ENCODE measurements at places on chromosomes 4 and X.

- DNase-seq = no peak
Observed at GRCh38 chr4:124854968-124855367, 142.4 kb upstream of the ANKRD50 start.

GRCh38 chrX:139898334-139898733, 34.5 kb downstream of the ATP11C start:
- no peak for DNase-seq

DNA sequence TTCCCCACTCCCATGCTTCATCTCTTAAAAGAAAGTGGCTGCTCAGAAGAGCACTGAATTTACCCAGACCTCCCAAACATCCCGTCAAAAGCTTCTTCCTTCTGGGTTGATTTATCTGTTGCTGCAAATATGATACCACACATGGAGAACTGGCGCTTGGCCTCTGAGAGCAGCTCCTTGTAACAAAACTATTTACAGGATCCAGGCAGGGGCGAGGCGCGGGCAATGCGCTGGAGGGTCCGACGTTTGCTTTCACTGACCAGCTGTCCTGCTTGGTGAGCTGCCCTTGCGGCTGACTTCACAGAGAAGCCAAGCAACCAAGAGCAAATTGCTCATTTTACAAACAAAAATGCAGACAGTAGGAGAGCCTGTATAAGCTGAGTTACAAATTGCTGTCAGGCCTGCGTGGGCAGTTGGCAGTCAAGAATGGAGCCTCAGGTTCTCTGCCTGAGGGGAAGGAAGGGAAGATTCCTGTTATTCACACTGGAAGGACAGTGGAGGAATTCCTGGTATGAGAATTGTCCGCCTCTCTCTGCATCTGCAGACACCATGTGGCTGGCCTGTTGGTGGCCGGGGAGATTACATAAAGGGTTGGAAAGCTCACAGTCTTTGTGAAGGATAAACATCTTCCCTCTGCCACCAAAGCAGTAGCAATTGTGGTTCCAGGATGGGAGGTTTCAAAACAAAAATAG, 192.2 kb upstream of the LEF1 start:
- no peak for DNase-seq

DNA sequence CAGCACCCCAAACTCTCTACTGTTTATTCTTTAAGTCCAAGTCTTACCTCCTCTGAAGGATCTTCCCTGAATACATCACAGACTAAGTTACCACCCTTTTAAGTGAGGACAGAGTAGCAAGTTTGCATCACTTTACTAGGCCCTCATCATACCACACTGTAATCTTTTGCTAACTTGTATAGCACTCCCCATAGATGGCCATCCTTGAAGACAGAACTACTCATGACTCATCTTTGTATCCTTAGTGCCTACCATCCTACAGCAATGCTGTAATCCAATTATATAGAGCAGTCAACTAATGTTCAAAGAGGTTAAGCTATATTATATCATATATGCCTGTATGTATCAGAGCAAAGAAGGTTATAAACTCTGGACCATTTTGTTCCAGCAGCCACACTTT, 101.4 kb downstream of the ADAMTS3 start:
- DNase-seq = no peak

DNA sequence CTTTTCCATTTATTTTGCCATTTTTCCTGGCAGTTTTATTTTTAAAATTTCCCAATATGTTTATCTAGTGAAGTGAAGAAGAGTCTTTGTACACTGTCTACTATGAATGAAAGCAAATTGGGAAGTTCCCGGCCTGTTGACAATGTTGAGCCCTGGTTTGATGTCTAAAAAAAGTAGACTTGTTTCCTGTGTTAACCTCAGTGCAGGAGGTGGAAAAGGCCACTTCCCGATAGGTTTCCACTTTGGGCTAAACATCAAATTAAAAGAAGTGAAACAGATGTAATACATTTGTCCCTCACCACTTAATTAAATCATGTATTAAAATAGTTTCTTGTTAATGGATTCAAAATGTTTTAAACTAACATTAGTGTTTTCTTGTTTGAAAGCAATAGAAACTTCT, 30.0 kb downstream of the BBS12 start:
- DNase-seq = no peak

GRCh38 chr4:85829276-85830051, 354.5 kb downstream of the ARHGAP24 start:
- no peak for DNase-seq

DNA sequence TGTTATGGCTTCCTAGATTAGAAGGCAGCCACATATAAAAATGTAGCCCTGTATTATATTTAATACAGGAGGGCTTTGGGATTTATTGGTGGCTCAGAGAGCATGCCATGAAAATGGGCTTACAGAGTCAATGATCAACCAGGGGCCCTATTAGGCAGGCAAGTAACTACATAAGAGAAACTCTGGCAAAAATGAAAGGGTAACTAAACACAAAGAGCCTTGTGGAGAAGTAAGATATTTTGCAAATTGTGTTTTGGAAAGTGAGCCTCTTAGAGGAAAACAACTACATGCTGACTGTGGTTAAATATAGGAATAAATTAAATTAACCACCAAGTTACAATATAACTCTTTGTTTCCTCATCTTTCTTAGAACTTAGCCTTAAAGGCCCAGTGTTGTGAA, 5.5 kb downstream of the SAT1 start:
- DNase-seq = no peak

DNA sequence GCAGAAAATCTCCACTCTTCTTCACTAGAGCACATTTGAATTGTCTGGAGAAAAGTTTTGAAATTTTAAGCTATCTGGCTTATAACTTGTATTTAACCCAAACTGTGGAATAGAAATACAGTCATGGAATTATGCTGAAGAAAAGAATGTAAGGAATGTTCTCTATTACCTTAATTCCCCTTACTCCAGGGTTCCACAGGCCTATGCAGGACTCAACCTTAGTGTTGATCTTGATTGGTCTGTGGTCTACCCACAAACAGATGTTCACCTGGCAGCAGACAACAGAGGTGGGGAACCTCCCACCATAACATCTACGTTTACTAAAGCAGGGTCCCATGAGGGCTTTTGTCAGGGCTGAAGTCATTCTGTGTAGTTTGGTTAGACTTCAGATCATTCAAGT, 189.3 kb upstream of the GPRIN3 start:
- no peak for DNase-seq

GRCh38 chrX:54182864-54183613, at the start of gene FAM120C:
TSS of gene FAM120C (minus strand) at chrX:54183254. CDS start at chrX:54183198, 56 bp downstream.
- peak; percentile 18 for DNase-seq

DNA sequence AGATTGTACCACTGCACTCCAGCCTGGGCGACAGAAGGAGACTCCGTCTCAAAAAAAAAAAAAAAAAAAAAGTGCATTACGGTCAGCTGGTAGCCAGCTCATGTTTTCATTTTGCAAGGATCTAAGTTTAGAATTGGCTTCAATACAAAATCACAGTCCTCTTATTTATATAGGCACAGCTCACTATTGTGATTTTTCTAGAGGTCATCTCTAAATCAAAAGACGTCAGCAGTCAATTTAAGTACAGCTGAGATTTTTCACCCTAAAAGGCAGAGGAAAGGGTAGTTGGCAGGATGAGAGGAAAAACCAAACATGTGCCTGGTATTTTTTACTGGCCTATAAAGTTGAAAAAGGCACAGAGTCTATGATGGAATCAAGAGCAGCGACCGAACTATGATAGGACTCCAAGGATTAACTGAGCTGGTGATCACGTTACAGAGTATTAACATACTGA, 30.8 kb downstream of the ASB5 start:
- no peak for DNase-seq

DNA sequence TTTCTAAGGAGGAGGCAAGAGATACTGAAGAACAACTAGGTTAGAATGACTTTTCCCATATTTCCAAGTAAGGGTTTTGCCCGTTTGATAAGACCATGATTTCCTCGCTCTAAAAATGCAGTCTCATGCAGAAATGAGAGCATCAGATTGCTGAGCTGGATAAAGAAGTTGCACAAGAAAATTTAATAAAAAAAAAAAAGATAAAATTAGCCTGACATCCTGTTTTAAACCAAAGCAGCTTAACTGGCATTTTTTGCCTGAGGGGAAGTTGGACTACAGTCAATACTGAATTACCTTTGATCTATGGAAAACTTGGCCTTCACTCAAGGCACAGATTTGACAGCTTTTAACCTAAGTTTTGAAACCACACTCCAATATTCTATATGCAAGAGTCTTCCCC, 208.4 kb downstream of the GASK1B start:
- no peak for DNase-seq

- no peak for DNase-seq
Observed at GRCh38 chr4:173246719-173247118, 78.1 kb downstream of the GALNT7 start.

DNA sequence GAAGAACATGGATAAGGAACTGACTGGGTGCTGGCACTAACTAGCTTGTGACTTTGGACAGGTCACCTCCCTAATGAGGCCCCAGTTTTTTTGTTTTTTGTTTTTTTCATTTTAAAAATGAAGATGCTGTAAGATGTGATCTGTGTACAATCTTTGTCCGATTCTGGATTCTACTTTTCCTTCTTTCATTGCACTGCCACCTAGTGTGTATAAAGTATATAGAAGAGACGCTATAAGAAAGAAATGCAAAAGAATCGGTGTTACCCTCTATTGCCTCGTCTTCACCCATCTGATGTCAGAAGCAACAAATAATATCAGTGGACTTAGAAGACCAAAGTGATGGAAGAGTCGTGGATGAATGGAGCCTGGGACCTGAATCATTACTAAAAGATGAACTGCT, 58.6 kb upstream of the P2RY10 start:
- DNase-seq = no peak

- no peak for DNase-seq
Observed at GRCh38 chr4:102168580-102168979, 176.7 kb downstream of the SLC39A8 start.

DNA sequence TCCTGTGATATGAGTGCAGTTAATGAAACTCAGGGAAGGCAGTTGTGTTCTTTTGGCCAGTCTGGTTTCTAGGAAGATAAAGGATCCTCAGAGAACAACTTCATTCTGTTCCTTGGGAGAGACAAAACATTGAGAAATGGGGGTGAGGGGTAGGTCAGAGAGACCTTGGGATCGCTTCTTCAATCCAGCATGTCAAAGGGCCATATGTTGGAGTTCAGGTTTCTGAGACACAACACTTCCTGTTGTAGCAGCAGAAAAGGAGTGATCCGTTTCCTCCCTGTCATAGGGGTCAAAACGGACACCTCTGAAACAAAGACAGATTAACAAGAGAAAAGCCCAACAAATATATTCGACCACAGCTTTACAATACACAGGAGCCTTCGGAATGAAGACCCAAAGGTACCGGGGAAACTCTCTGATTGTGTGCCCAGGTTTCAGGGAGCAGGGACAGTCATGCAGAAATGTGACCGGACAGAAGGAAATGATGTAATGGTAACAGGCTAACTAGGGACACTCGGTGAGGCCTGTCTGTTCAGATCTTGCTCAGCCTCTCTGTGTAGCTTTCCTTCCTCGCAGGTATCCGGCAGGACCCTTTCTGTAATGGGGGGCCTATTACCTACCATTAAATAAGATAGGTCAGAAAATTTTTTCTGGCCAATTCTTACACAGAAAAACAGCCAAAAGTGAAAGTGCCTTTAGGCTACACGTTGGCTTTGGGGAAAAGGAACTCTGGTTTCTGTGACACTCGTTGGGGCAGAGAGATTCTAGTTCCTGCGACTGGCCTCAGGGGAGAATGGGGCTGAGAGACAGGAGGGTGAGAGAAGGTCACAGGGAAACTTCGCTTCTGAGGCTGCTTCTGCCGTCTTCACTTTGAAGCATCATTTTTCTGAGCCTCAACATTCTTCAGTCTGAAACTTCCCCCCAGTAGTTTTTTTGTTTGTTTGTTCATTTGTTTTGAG, 103.3 kb upstream of the TLR3 start:
- no peak for DNase-seq

GRCh38 chr4:92307866-92308265, 4.1 kb downstream of the GRID2 start:
- DNase-seq = no peak

GRCh38 chr4:53508446-53508845, 82.8 kb downstream of the LNX1 start:
- no peak for DNase-seq

DNA sequence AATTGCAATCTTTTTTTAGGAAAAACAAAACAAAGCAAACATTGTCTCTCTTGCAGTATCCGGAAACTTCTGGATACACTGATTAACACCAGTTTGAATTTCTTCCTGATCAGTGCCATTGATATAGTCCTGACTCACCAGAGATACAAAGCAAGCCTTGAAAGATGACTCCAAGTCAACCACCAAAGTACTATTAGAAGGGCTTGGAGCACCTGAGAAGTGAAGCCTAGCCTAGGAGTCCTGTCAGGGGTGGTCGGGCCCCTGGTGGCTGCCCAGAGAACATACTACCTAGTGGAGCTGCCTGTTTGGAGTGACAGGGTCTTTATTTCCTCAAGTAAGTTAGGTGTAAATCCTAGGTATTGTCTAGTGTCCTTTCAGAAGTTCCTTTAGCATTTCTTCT, 593.2 kb downstream of the ZNF674 start:
- no peak for DNase-seq

DNA sequence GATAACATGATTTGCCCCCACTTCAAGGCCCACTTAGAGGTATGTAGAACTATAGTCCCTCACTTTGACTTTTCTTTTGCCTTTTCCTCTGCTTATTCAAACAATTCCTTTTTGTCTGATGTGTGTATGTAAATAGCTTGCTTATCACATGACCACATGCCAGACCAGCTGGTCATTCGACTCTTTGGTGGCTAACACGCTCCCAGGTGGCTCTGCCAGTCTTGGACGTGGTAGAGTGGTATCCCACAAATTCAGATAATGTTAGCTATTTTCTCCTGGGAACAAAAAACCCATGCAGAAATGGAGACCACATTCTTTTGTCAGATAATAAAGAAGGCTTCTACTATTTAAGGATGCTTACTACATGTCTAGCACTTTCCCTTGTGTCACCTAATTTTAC, 47.9 kb downstream of the ARHGAP24 start:
- DNase-seq = no peak

DNA sequence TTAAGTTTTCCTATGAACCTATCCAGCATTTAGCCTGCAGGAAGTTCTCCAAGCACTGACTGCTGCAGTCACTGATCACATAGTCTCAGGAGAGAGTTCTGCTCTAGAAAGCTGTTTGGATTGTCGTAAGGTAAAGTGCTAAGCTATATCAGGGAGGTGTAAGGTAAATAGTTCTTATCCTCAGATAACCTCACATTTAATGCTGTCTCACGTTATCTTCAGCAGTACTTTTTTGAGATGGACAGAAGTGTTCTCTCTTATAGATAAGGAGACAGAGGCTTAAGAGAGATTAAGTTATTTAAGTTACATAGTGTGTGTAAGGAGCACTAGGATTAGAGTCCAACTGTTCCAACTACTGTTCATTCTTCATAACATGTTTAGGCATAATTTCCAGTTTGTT, 77.9 kb downstream of the STIM2 start:
- DNase-seq = no peak

DNA sequence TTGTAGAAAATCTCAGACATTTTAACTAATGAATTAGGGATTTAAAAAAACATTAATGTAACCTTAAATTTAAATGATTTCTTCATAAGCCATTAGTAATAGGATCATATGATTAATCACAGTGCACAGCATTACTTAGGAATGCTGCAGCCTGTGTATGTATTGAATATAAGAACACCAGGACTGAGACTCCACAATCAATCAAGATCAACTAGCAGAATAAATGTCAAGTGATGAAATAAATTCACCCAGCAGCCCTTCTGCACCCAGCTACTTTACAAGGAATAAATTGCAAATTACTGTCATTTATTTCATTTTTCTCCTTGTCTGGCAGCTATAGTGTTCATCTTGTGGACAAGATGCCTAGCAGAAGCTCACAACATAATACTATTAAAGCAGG, 46.5 kb downstream of the NEIL3 start:
- DNase-seq = no peak

Measured in stimulated activated CD8-positive, alpha-beta memory T cell treated with anti-CD3 and anti-CD28 coated beads, Interleukin-7, amount 100 ng/mL, for 1 hour (primary cell).